Thoracic aorta (tissue), 2 donors: ENCODE measurements at places on chromosomes 3 and 15. TPM values are rescaled to one million over a fixed set of nuclear protein-coding genes. Genes with fewer than 3 reads are reported as not detected.
A peak's percentile ranks its signal among the peaks of the same experiment; 100 is the strongest.

- no peak for DNase-seq
Measured at GRCh38 chr3:162142511-162142910, 645.9 kb downstream of the OTOL1 start.

DNA sequence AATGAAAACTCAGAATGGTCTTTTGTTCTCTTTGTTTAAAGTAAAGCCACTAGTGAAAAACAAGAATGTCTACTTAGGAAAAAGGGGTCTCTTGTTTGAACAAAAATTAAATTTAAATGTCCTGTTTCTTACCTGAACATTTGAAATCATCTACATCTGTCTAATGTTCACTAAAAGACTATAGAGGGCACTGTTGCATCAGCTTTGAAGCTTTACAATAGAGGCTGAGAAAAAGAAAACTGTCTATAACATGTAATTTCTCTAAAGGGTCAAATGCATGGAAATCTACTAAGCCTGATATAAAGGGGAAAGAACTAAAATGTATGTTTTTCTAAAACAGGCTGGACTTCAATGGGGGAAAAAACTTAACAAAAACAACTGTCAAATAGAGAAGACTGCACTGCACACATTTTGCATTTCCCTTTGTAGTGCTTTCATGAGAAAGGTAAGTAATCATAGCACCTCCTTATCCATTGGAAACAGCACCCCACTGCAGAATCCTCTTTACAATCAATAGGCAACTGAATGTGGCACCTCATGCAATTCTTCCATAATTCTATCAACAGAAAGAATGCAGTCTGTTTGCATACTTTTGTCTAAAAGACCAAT lies 26.3 kb downstream of the DPH6 start:
- no peak for DNase-seq

DNA sequence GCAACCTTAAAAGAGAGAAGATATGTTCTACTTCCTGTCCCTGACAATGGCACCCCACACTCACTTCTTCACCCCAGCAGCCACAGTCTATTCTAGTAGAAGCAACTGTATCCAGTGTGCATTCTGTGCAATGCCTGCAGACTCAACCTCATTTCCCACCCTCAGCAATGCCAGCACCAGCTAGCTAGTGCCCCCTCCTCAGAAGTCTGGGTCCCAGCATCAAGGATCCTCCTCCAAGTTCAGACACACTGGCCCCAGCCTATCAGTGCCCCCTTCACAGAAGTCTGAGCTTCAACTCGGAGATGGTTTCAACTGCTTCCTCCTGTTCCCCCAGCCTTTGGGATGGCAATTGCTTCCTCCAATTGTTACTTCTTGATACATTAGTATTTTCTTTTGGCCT lies 268.3 kb downstream of the MEX3B start:
- no peak for DNase-seq

DNA sequence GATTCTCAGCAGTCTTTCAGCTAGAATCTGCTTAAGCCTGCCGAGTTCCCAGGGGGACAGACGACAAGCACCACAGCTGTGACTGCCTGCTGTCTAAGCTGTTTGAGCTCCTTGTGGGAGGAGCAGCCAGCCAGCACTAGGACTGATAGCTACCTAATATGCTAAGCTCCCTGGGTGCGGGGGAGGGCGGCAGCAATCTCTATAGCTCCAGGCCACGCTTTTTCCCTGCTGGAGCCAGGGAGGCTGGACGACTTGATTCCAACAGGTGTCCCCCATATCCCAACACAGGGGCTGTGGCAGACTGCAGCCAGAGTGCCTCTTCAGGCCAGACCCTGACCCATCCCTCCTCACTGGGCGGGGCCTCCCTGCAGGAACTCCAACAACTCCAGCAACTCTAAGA lies 134.1 kb upstream of the ARPP21 start:
- no peak for DNase-seq

DNA sequence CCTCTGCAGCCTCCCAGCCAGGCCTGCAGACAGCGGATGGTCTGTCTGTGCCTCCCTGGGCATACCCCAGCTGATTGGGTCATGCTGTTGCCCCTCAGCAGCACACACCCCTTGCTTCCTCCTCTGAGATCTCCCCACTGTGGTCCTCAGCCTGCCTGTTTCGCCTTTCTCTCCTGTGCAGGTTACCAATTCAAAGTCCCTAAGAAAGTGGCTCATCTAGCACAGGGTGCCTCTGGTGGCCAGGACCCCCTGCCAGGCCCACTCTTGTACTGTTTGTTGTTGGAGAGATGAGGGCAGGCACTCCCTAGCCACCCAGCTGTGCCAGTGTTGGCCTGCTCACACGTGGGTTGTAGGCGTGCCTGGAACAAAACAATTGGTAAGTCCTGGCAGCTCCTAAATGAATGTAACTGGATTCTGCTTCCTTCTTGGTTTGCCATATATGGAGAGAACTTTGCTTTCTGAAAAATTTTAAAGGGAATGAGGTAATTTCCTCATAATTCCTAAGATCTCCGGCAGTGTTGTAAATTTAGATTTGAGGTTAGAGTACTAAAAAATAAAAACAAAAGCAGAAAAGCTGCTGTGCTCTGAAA lies 213.2 kb upstream of the IL12A start:
- DNase-seq: peak; percentile 58

GRCh38 chr15:27894645-27895044 lies 204.5 kb downstream of the OCA2 start:
- DNase-seq: no peak

- no peak for DNase-seq
Measured at GRCh38 chr3:167032267-167032876, 347.7 kb downstream of the ZBBX start.

DNA sequence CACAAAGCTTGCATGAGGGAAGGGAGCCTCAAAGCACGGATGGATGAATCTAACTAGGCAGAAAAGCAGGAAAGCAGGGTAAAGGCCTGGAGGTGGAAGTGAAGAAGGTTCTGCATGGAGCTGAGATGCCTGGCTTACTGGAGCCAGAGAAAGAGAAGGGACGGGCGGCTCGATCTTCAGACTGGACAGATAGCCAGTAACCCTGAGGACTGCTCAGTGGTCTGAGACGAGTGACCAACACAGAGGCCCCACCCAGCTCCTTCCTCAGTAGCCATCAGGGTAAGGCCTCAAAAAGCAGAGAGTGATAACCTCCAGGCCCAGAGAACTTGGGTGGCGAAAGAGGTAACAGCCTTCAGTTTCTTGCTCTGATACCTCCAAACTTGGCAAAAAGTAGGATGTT lies 6.4 kb downstream of the CLN6 start:
- no peak for DNase-seq

GRCh38 chr15:63086947-63087346 lies 34.7 kb upstream of the LACTB start:
- no peak for DNase-seq

Gene GABRR3
- total RNA-seq: not detected

Gene SENP7
- 55.1 TPM for total RNA-seq

Gene SERINC4
- total RNA-seq: not detected
